Hindlimb muscle (tissue), 1 donor: ENCODE measurements at places on chromosomes 4 and X. TPM values are rescaled to one million over a fixed set of nuclear protein-coding genes. Genes with fewer than 3 reads are reported as not detected.

TCP11X2 gene
- not detected for polyA plus RNA-seq

PDLIM3 gene
- polyA plus RNA-seq, result 410 TPM

DNA sequence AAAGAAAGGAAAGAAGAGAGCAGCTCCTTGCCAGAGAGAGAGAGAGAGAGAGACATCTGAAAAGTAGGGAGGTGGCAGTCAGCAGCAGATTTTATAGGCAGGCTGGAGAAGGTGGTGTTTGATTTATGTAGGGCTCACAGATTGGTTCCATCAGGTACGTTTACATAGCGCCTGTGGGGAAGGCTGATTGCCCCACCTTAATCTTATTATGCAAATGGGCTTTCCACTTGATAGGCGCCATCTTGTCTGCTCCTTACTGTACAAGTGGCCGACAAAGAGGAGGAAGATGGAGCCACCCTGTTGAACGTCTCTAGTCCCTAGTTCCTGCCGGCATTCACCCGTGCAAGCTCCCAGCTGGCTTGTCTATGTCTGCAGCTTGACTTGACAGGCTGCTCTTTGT lies 49.1 kb upstream of the DHRSX start:
- no peak for DNase-seq

DKK2 gene
- 22.7 TPM for polyA plus RNA-seq
